ENCODE measurements at places on chromosomes 1 and 21.

DNA sequence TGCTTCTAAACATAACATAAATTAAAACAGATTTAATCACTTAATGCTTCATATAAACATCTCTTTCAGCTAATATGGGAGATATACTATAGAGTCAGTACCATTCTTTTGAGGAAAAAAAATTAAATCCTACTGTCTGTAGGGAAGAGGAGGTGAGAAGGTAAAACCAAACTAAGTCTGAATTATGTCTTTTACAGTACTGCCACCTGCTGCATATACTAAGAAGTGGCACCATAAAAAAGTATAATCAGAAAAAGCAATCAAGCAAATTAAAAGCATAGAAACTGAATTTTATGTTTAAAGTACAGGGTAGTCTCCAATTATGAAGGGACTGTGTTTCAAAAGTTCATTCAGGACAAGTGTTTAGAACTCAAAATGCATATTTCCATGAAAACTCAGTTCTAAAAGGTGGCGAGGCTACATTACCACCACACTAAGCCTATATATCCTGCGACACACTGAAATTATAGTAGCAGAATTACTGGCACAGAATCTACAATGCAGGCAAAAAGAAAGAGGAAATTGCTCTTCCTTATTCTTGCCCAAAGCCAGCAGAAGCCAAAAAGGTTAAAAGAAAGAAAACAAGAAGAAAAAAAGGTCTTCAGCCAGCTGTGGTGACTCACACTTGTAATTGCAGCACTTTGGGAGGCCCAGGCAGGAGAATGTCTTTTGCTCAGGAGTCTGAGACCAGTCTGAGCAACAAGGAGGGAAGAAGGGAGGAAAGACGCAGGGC, 9.0 kb downstream of the NSL1 start:
- no peak for DNase-seq

GRCh38 chr1:37476460-37477197, 2.2 kb downstream of the ZC3H12A start:
- no peak for DNase-seq

DNA sequence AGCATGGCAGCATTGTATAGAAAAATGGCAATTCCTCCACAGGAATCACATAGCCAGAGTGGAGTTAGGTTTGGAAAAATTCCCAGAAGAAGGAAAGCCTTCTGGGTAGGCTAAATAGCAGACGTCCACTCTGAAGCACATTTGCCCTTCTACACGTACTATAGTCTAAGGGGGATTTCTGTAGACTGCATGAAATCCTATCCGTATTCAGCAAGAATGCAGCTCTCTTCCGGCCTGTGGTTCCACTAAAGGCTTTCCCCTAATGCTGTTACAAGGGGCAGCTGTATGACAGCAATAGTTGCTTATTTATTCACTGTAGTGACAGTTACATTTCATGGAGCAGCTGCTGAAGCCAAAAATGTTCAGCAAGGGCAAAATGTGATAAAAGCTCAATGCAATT, 263.6 kb downstream of the RWDD3 start:
- no peak for DNase-seq

DNA sequence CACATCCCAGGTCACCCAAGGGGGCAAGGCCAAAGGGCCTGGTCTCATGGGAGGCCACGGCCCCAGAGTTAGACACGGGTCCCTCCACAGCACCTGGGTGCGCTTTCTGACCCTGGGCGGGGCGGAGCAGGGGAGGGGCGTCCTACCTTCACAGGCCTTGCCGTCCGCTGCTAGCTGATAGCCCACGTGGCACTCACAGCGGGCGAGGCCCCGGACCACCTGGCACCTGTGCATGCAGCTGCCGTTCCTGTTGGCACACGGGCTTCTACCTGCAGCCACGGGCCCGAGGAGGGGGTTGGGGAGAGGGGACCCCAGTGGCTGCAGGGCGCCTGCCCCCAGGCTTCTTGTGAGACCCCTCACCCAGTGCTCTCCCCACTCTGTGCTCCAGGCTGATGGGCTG, 59.9 kb downstream of the ARHGEF16 start:
- DNase-seq, result no peak

GRCh38 chr1:2300004-2300771, 72.1 kb downstream of the SKI start:
- peak; percentile 57 for DNase-seq

DNA sequence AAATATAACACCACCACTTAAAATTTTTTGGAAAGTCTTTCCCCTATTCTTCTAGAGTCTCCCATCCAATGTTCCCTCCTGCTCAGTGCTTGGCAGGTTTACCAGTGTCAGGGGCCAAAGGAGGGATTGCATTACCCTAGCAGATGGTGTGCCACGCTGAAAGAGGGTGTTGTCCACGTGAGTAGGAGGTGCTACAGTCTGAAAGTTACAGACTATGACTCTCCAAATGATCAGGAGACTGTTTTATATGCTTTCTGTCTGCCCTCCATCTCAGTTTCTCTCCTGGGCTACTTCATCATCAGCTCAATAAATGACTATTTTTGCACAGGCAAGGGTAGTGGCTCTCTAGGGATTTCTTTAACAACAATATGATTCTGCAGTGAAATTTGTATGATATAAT, 31.3 kb upstream of the ANGPTL7 start:
- no peak for DNase-seq

DNA sequence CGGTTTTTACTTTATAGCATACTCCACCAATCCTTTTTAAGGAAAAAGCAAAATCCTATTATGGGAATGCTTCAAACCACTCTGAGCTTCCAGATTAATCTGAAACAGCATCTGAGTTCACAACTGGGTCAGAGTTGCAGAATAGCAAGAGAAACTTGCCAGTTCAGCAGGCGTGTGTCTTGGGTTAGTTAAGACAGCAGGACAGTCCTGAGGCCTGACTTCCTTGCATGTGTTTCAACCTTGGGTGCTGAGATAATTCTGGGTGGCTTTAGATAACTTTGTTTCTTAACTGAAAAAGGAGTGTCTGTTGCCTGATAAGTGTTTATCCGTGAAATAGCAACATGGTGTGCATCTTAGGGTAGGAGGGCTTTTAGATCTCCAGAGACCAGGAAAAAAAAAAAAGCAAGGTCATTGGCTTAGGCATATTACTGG, 169.2 kb downstream of the DHRS3 start:
- no peak for DNase-seq

- DNase-seq, result no peak
Observed at GRCh38 chr1:116110567-116111523, at the start of gene MAB21L3. Gene MAB21L3, plus strand, starts transcription at chr1:116111399. Its CDS starts 1,217 bp downstream, at chr1:116112616.

- DNase-seq, result no peak
Observed at GRCh38 chr1:8598060-8598724, 219.2 kb downstream of the RERE start.

GRCh38 chr21:15947677-15948076, 217.9 kb downstream of the USP25 start:
- DNase-seq, result no peak

DNA sequence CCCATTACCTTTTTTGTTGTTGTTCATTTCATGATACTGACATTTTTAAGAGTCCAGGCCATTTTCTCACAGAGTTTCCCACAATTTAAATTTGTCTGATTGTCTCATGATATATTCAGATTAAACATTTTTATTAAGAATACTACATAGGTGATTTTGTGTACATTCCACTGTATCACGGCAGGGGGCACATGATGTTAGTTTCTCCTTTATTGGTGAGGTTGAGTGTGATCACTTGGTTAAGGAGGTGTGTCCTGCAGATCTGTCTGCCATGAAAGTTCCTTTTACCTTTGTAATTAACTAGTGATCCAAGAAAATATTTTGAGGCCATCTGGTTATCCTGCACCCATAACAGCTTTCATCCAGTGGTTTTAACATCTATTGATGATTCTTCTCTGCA, 11.8 kb downstream of the RTCA start:
- no peak for DNase-seq
